Tibial artery (tissue), 4 donors: ENCODE measurements at places on chromosomes 3 and 15.

- no peak for DNase-seq
These were observed 203.1 kb downstream of the EPHB1 start for GRCh38 chr3:134998158-134998557.

DNA sequence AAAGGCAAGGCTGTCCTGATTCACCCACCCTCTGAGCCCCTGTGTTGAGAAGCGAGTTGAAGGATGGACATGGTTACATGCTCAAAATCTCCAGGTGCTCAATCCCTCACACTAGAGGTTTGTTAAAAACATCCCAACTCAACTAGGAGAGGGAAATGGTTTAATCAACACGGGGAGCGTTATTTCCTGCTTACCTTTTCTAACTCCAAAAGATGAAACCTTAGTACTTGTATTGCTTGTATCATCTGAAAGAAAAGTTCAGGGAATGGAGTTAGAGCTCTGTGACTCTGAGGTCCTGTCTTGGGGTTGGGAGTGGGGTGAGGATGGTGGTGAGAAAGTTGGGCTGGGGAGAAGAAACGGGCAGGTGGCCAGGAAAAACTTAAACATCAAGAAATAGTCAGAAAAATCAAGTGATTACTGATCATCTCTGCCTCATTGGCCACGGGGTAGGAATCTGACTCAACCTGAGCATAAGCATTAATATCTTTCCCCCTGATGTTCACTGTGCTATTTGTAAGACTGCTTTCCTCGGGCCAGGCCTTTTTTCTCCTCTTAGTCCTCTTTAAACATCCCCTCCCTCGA lies 5.9 kb downstream of the MEIS2 start:
- DNase-seq, result no peak

GRCh38 chr3:15055019-15055557 lies 10.0 kb downstream of the MRPS25 start:
- no peak for DNase-seq

GRCh38 chr3:5187920-5188418 lies 462 bp downstream of the EDEM1 start:
- peak; percentile 40 for DNase-seq

- DNase-seq, result peak; percentile 87
These were observed 8.5 kb upstream of the PLXND1 start for GRCh38 chr3:129614927-129615363.

GRCh38 chr3:112512320-112512719 lies 13.0 kb upstream of the BTLA start:
- no peak for DNase-seq

DNA sequence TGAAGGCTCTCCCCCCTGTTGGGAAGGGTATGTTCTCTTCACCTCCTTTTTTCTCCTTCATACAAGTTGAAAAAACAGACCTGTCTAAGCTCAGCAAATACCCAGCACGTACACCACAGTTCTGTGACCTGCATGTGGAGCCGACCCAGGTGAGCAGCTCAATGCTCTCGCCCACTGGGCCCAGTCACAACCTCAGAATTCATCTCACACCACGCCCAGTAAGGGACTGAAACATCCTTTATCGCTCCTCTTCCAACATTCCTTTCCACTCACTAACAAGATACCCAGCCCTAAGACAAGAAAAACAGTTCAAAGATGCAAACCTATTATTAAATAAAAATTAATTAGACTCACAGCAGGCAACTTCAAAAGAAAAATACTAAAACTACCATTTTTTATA lies 68.9 kb downstream of the FOXP1 start:
- no peak for DNase-seq

GRCh38 chr15:39199076-39199475 lies 381.8 kb upstream of the THBS1 start:
- no peak for DNase-seq

- DNase-seq, result no peak
These were observed 63.2 kb downstream of the ILDR1 start for GRCh38 chr3:121958801-121959200.

DNA sequence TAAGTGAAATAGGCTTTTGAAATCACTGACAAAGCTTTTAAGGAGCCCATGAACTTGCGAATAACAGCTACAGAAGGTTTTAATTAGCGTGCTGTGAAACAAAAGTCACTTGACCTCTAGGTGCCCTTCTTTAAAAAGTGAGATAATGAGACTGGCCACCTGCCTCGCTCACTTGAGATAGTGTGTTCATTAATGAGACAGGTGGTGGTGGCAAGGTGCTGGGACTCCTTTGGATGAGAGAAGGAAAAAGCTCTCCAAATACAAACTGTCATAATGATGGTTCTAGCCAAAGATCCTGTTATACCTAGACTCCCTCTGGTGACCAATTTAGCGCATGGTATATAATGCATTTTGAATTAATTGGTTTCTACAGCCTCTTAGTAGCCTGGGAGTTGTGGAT lies 22.7 kb upstream of the IREB2 start:
- no peak for DNase-seq

DNA sequence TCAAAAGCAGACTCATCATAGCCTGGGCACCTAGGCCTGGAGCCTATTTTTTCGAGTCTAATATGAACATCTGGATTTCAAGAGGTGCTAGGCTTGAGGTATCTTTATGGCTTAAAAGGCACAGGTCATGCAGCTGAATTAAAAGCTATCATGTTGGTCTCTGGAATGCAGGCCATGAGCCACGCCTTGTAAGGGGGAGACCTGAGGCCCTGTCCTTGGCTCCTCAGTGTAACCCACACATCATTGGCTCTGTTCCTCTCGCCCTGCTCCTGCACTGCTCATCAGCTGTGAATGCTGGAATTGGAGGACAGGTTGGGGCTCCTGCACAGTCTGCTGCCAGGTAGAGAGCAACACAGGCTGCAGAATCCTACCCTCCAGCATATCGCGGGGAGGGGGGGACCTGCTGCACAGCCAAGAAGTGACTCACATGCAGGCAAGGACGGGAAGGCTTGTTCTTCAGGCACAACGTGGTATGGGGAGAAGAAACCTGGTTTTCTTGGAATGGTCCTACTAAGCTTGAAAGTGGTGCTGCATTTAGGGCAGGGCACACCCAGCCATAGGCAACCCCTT lies 146.0 kb downstream of the CHST2 start:
- no peak for DNase-seq
